Activated CD4-positive, alpha-beta T cell treated with anti-CD3 and anti-CD28 coated beads, Interleukin-2, amount 50 U/mL, for 16 hours (primary cell): ENCODE measurements at places on chromosomes 1 and 21.
A peak's percentile ranks its signal among the peaks of the same experiment; 100 is the strongest.

DNA sequence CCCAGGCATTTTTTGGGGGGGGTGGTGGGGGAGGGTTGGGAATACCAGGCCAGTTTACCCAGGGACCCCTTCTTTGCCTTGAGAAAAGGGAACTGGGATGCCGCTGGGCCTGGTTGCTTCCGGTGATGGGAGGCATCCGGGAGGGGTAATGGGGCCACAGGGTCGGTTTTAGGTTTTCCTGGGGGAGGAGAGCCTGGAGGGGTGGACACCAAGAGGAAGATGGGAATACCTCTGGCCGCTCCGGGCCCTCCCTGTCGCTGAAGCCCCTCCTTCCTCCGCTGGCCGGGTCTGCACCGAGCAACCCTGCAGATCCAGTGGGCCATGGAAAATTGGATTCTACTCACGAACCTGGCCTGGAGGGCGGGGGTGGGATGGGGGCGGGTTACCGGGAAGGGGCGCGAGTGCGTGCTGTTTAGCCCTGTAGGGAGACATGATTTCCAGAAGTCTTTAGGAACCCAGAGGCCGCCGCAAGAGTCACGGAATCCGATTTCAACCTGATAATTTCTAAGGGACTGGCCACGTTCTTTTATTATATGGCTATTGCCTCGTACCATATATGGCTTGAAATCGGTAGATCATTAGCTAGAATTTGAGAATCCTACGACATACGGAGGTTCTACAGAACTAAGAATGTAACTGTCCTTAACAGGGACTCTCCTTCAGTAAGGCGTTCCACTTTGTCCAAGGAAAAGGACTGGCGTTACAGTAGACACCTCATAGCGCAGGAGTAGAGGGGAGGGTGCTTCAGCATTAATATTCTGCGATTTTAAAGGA, 749 bp downstream of the AKIRIN1 start:
- DNase-seq: no peak

GRCh38 chr1:23394181-23394580, 24.5 kb upstream of the ZNF436 start:
- no peak for DNase-seq

- DNase-seq: no peak
These were observed 34.6 kb upstream of the AKT3 start for GRCh38 chr1:243884603-243885002.

DNA sequence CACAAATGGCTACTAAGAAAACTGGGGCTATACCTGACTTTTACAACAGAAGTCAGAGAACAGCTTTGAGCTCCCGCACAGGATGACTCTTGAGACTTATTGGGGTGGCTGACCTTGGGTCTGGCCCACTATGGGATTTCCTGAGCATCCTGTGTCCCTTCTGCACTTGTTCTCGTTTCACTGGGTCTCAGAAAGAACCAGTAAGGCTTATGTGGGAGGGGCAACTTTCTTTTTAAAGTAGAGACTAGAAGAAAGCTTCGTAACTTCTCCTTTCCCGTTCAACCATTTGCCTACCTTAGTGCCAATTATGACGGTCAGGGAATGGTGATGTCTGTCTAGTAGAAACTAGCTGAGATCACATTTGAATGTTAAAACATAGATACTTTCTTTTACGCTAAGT, 59.5 kb upstream of the C1orf105 start:
- no peak for DNase-seq

- DNase-seq: no peak
These were observed 171.7 kb downstream of the NFIA start for GRCh38 chr1:61253912-61254633.

GRCh38 chr1:38740487-38740886, 119.1 kb downstream of the RRAGC start:
- DNase-seq: no peak

GRCh38 chr21:29691616-29692491, 247.9 kb downstream of the GRIK1 start:
- DNase-seq: no peak

GRCh38 chr1:40663324-40664166, 1.9 kb downstream of the RIMS3 start:
- DNase-seq: no peak

DNA sequence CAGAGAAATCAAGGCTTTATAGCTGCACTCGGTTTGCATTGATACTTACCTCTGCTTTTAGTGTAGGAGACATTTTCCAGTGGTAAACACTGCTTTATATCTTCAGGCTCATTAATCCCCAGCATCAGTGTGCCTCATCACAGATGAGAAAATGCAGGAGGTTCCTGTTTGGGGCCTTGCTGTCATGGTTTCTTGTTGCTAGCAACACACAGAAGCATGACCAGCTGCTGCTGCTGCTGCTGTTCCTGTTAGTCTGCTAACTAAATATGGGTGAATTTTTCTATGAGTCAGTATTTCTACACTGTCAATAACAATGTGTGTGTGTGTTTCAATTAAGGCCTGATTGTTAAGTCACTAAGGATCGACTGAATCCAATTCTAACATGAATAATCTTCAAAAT, 85.8 kb upstream of the RGS1 start:
- DNase-seq: peak; percentile 28

- no peak for DNase-seq
These were observed 64.0 kb downstream of the PRDM2 start for GRCh38 chr1:13763991-13764390.

- DNase-seq: no peak
These were observed 43.5 kb downstream of the OPRD1 start for GRCh38 chr1:28855469-28855951.

- peak; percentile 50 for DNase-seq
These were observed 20.6 kb upstream of the TBX15 start for GRCh38 chr1:119008483-119009311.

GRCh38 chr1:94912263-94913184, 14.4 kb downstream of the CNN3 start:
- no peak for DNase-seq

DNA sequence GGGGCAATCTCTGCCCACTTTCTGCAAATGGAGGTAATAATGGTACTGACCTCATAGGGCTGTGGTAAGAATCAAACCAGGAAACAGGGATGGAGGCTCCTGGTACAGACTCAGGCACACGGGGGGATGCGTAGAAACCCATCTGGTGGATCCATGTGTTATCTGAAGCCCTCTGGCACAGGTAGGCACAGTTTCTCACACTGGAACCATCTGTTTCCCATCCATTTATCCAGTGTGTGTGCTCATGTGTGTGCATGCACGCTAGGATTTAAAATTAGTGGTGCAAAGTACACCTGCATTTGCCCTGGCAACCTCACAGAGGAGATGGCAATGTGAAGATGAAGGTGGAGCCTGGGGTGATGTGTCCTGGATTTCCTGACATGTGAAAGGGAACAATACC, 103.3 kb downstream of the RAVER2 start:
- no peak for DNase-seq

GRCh38 chr1:168234846-168235547, 9.2 kb downstream of the SFT2D2 start:
- DNase-seq: peak; percentile 66

DNA sequence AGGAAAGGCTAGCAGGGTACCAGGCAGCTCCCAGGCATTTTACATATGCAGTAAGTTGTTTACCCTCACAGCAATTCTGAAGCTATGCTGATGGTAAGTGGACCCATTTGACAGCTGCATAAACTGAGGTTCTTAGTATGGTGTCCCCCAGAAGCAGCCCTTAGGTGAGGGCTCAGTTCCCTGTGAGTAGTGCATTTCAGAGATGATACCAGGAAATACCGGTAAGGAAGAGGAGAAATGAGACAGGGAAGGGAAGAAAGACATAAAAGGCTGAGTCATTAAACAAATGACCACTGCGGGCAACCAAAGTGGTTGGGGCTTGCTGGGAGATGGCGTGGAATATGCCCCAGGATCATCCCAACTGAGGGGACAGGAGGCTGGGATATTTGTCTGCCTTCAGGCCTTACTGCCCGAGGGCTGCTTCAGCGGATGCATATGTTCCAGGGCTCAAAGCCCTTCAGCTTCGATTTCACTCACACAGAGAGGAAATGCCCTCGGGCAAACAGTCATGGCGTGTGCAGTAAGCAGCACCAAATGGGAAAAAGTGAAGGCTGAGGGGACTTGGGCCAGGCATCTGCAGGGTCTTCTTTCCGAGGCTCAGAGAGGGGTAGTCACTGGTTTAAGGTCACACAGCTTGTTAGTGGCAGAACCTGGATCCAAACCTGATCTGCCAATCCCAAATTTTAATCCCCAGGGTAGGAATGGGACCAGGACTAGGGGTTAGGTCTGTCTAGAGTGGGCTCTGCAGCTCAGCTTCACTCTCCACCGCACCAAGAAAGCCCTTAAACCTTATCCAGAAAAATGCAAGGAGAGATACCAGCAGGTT, 133.7 kb upstream of the RUNX3 start:
- DNase-seq: no peak

GRCh38 chr1:180614730-180615129, 17.1 kb upstream of the XPR1 start:
- DNase-seq: no peak

- DNase-seq: no peak
These were observed 51.3 kb downstream of the NFASC start for GRCh38 chr1:204921855-204922516.

GRCh38 chr1:46719689-46720088, 775 bp upstream of the EFCAB14 start:
- DNase-seq: peak; percentile 30

DNA sequence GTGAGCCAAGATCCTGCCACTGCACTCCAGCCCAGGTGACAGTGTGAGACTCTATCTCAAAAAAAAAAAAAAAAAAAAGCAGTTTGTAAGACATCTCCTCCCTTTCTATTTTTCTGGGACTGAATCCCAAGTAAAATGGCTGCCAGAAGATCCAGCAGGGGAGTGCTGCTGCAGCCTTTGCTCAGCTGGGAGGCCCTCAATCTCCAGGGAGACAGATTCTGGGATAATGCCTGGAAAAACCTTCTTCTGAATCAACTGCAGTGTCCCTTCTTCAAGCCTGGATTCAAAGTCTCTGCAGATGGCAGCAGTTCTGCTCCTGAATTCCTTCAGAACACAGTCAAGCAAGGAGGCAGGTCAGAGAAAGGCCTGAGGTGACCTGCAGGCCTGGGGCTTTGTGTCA, 191.0 kb upstream of the NRIP1 start:
- no peak for DNase-seq

DNA sequence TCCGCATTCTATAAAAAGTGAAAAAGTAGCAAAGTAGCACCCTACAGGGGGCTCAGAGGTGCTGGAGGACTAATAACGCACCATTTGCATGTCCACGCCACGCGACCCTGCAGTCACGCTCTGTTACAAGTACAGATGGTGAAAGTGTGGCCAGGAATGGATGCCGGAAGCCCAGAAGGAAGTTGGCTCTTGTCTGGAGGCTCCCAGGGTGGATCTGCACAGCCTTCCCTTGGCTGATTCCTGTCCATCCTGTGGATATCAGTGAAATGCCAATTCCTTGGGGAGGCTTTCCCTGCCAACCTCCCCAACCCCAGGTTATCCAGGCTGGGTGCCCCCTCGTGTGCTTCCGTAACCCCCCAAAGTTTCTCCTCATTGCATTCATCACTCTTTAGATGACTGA, 396.8 kb downstream of the KIF26B start:
- no peak for DNase-seq

GRCh38 chr21:18430341-18430740, 26.8 kb upstream of the TMPRSS15 start:
- DNase-seq: no peak
